NCI-H69 (cell line): ENCODE measurements at places on chromosomes 7 and 10.

DNA sequence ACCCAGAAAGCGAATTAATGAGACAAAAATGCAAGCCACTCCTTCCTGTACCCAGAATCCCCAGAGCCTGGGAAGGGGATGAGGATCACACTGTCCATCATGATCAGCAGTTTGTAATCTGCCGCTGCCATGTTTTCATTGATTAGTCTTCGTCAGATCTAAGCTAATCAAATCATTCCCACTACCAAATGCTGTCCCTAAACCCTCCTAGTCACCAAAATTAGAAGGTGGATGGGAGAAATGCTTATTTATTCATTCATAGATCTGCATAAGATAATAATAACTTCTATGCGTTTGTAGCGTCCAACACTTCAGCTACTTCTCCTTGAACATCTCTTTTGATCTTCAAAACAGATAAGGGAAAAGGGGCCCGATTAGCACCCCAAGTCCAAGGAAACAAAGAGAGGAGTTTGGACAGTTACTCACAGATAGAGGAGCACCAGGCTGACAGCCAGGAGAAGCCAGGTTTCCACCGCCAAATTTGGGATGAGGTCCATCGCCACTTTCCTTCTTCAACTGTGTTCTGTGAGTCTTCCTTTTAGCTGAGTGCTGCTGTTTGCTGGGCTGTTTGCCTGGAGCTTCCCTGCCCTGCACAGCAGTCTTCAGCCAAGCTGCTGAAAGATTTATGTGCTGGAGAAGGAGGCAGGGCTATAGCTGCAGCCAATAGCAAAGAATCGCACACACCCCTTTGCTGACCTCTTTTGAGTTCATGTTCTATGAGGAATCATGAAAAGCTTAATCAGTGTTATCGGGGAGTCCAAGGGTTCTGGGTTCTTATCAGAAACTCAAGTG, at the start of gene CYP3A5:
Gene CYP3A5, minus strand, starts transcription at position 597 of the 792 bp plus-strand sequence. Its CDS starts 100 bp downstream, at position 497.
- peak; percentile 42 for DNase-seq

DNA sequence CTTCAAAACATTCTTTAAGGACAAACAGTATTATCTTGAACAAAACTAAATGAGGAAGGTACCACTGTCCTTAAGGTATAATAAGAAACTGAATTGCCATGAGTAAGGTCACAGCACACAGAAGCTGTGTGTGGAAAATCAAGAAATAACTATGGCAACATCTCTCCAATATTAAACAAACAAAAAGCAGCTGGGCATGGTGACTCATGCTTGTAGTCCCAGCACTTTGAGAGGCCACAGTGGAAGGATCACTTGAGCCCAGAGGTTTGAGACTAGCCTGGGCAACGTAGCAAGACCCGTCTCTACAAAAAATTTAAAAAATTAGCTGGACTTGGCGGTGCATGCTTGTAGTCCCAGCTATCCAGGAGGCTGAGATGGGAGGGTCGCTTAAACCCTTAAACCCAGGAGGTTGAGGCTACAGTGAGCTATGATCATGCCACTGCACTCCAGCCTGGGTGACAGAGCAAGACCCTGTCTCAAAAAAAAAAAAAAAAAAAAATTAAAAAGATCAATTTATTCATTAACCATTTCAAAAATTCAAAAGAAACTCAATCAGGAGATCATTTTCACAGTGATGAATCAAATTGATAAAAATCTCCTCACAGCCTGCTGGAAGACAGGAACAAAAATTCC, 195.4 kb downstream of the SKIDA1 start:
- peak; percentile 73 for DNase-seq

- DNase-seq: no peak
These were observed 469 bp upstream of the NOC3L start for GRCh38 chr10:94363251-94363565.

- DNase-seq: peak; percentile 52
These were observed 1.1 kb downstream of the GRID1 start for GRCh38 chr10:86365346-86366032.

DNA sequence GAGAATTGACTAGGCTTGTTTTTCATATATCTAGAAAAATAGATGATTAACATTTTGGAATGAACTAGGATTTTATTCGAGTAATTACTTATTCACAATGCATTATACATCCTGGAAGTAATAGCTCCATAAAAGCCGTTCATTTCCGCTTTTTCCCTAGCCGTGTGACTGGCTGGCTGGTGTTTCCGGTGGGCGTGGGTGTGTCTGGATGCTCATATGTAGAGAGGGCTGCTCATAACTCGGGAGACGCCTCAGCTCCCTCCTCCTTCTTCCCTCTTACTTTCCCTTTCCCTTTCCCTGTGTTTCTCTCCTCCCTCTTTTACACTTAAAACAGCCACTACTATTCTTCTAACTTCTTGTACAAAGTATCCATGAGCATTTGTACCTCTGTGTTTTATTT, 187.7 kb upstream of the VSTM2A start:
- no peak for DNase-seq

DNA sequence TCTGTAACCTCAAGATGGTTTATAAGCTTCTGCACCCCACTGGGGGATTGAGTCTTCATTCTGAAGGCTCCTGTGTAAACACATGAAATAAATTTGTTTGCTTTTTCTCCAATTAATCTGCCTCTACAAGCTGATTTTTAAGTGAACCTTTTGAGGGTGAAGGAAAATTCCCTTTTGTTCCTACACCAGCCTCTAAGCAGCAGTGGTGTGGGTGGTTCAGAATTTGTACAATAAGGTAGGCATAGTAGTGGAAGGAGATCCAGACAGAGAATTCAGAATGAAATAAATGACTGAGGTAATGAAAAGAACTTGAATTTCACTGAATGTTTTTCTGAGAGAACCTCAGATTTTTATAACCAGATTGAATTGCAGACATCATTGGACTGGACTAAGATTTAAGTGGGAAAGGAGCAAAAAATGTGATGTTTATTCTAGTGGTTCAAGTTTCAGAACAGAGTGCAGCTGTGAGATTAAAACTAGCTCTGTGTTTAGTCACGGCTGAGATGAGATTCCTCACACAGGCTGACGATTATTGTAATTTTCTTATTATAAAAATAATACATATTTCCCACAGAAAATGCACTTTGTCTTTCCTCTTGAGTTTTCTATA, 1162.2 kb downstream of the TYW1 start:
- DNase-seq: peak; percentile 32

GRCh38 chr7:33040803-33041516, 21.6 kb downstream of the NT5C3A start:
- DNase-seq: no peak

- DNase-seq: no peak
These were observed 7.7 kb downstream of the UBTD1 start for GRCh38 chr10:97506199-97506991.

DNA sequence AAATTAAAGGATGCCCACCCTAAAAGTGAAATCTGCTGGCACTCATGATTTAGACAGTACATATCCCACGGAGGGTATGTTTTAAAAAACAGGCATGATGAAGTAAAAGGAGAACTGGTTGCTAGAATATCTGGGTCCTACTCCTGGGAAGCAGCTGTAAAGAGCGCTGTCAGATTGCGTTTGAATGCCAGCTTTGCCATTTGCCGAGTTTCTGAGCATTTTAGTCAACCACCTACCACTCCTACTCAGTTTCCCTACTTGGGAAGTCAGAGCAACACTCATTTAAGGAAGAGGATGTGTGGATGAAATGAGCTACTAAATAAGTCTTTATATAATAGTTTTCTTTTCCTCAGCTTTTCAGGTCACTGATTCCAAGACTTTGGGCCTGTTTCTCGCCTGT, 1.1 kb upstream of the UMAD1 start:
- peak; percentile 51 for DNase-seq

DNA sequence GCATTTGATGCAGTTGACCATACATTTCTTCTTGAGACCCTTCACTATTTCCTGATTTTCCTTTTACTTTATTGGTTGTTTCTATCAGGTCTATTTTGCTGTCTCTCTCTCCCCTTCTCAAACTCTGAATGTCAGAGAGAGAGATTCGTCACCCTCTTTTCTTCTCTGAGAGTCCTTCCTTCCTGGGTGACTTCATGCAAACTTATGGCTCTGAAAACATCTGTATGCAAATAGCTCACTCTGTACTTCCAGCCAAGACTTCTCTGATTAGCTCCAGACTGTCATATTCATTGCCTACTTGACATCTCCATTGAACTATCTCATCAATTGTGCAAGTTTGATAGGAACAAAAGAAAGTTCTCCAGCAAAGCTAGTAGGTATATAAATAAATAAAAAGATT, 191.7 kb upstream of the KLF6 start:
- no peak for DNase-seq

DNA sequence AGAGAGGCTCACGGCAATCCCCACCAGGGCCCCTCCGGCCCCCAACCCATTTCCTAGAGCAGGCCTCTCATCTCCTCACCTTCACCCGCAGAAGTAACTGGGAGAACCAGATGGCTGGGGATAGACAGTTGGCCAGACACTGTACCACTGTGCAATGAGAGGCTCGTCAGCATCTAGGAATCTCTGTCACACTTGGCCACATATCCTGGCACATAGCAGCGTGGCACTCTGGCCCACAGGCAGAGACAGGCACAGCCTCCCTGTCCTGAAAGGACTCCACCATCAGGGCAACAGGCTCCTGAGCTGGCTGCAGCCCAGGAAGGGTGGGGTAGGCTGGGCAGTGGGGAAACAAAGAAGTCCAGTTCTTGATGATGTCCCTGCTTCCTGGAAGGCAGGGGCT, 45.8 kb downstream of the C10orf143 start:
- DNase-seq: no peak

GRCh38 chr10:126964190-126964589, 59.0 kb downstream of the DOCK1 start:
- no peak for DNase-seq

DNA sequence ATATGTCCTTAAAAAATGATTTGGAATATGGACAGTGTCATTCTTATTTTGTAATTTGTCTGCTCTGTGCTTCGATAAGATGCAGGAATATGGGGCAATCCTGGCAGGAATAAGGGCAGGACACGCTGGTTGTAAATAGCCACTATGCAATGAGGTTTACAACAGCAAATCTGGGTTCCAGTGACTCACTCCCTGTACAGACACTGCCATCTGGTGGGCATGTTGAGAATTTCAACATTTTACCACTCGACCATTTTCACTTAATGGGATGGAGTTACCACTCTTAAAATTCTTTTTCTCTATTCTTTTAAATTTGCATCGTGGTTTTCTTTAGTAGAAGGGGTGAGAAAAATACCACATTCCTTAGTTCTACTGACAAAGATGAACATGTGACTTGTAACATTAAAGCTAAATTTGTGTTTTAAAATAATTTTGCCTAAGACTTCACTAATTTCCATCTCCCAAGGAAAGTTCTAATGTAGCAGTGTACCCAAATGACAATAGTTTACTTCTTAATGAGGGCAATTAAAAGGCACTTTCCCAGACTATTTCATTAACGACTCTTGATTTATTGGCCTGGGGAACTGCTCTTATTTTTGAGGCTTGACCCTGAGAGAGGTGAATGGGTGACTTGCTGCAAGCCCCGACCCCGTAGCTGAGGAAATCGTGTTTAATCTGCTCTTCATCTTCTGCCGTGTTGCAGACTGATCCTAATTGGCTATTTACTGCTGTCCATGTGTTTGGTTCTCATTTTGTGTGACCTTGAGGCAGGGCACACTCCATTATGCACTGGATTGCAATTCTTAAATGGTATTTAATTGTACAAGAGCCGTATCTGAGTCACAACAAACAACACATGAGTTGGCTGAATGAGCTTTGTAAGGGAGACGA, 173.6 kb upstream of the IMMP2L start:
- DNase-seq: peak; percentile 79

- no peak for DNase-seq
These were observed 1.8 kb downstream of the IGFBP3 start for GRCh38 chr7:45919231-45919784.

DNA sequence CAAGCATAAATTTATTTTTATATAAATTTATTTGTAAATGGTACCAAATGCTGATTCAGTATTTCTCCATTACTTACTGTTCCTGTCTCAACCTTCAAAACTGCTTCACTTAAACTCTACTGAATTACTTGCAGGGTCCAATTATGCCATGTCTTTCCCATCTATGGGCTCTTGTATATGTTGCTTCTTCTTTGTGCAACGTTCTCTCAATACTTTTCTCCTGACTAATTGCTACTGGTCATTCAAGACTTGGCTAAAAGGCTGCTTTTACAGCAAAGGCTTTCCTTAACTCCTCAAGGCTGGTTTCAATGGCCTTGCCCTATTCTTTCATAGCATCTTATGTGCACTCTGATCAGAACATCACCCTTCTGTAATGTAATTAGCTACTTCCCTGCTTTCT, 67.9 kb downstream of the RNLS start:
- no peak for DNase-seq

DNA sequence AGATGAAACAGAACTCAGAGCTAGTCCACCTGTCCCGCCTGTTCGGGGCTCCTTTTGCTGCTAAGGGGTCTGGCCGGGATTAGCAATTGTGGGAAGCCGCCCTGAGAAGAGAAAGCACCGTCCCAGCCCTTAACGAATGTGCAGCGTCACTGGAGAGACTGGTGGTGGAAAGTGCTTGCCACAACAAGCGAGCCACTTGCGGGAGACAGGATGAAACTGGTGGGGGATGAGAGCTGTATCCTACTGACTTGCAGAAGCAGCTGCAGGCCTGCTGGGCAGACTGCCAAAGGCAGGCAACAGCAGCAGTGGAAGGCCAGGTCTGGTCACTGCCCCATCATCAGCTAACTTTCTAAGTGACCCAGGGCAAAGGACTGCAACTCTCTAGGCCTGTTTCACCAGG, 95.4 kb downstream of the FAM53B start:
- DNase-seq: peak; percentile 75

DNA sequence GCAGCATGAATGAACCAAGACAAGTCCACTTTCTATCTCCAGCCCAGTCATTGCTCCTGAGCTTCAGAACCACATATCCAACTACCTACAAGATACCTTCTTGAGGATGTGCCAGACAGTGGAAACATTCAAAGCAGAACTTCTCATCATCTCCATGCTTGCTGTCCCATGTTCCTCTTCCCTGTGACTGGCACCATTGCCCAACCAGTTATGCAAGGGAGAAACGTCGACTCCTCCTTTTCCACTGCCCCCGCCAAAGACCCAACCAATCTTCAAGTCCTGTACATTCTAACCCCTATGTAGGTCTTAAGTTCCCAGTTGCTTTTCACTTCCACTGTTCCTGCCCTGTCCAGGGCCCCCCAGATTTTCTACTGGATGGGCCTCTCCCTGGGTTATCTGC, 225.7 kb downstream of the RPS24 start:
- no peak for DNase-seq

- no peak for DNase-seq
These were observed 247.3 kb upstream of the PITRM1 start for GRCh38 chr10:3419719-3420495.

GRCh38 chr10:112332022-112332421, 41.9 kb upstream of the ACSL5 start:
- no peak for DNase-seq
